ENCODE measurements at places on chromosomes 5 and 9.

DNA sequence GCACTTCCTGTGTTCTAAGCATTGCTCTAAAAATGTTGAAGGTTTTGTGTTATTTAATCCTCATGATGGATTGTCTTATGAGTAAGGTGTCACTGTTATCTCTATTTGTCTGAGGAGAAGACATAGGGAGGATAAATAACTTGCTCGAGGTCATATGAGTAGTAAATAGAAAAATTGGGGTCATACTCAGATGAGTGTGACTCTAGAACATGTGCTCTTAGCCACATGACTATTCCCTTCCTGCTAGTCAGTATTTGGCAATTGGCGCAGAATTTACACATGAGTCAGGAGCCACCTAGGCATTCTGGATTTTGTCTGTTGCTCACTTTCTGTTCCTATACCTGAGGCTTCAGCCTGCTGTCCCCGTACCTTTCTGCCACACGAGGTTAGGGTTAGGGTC lies 234.6 kb upstream of the CD180 start:
- no peak for DNase-seq

DNA sequence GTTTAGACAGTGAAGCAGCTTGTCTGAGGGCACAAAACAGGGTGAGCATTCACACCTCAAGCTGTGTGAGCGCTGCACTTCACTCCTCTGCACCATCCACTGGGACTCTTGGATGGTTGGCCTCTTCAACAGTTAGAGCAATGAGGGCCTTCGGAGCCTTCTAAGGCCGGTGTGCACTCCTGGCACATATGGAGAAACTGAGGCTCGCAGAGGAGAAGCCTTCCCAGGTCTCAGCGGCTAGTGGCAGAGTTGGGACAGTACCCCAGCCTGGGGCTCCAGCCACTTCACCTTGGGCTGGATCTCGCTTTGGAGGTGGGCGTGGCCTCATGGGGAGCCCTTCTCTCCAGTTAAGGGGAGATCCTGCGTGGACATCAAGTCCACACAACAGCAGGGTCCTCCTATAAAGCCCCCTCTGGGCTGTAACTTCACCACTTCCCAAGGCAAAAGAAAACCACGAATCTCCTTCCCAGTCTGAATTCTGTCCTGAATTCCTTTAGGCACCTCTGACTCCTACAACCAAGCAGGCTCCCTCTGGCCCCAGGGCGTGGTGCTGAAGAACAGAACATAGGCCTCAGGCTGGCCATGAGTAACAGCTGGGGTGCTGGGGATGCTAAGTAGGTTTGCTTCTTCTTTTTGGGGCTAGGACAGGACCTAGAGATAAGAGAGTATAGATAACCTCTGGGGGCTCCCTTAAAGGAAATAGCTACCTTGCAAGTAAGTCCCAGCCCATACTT lies 30.5 kb upstream of the CSF1R start:
- no peak for DNase-seq

GRCh38 chr9:31255211-31255610 lies 1129.2 kb upstream of the ACO1 start:
- no peak for DNase-seq

- DNase-seq, result no peak
These were observed 123.8 kb downstream of the GIN1 start for GRCh38 chr5:102996011-102996575.

DNA sequence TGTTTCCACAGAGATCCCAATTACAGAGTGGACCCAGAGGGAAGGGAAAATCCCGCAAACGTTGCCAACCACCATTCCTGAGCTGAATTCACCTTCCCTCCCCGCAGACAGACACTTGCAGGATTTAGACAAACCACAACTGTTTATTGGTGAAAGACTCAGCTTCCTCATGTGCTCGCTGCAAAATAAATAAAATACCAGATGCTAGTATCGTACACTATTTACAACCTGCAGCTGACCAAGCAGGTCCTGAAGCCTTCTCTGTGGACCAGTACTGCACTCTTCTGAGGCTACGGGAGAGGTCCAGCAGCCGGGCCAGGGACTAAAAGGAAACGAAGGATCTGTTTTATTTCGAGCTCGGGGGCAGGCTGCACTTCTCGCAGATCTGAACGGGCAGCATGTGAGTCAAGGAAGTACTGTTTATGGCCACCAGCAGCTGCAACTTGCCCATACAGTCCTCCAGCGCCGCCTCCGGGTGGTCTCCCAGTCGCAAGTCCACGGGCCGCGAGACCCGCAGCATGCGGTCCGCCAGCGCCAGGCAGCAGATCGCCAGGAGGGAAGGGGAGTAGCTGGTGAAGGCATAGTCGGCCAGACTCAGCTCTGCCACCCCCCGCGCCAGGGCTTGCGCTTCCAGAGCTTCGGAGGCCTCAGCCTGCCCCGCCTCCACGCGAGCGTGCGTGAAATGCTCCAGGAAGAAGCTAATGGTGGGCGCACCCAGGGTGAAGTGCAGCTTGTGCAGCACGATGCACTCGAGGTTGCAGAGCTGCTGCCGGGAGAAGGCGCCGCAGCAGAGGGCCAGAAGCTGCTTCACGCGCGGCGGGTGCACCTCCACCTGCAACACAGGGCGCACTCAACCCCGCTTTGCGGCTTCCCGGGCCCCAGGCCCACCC lies 2.1 kb downstream of the CCNO start:
- DNase-seq, result no peak

DNA sequence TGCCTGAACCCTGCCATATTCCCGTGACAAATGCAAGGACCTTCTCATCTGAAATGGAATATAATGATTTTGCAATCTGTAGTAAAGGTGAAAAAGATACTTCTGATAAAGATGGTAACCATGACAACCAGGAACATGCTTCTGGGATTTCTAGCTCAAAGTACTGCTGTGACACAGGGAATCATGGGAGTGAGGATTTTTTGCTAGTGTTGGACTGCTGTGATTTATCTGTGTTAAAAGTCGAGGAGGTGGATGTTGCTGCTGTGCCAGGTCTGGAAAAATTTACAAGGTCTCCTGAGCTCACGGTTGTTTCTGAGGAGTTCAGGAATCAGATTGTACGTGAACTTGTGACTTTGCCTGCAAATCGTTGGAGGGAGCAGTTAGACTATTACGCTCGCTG lies 33.5 kb downstream of the AOPEP start:
- DNase-seq, result no peak

GRCh38 chr9:107286057-107286456 lies 3.0 kb downstream of the RAD23B start:
- DNase-seq, result no peak

- no peak for DNase-seq
These were observed 52.4 kb upstream of the SYNPO start for GRCh38 chr5:150587856-150588595.

DNA sequence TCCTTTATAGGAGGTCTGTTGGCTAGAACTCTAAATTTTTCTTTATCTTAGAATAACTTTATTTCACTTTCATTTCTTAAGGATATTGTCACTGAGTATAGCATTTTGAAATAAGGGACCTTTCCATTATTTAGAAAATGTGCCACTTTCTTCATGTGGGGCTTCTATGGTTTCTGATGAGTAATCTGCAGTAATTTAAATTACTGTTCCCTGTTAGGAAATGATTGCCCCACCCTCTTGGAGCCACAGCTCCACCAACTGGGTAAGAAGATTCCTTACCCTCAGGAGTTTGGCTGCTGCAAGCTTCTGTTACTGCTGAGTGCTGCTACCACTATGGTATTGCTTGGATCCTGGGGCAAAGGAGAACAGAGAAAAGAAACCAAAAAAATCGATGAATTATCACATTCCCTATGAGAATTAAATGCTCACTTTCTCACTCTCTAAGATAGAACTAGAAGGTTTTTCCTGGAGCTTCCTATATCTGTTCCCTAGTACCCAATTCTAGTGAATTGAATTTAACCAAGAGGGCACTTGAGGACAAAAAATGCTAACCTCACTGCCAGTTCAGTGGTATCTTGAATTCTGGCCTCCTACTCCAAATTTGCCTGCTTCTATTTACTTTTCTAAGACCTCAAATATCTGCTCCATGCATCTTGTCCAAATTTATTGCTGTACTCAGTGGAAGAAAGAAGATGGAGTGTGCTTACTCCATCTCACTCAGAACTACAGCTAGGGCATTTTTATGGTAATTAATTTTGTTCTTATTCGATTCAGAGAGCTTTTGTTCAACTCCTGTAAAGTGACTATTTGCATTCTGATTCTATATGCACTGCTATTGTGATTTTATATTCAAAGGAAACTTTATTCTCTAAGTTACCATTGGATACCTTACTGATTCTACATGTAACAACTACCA lies 2111.3 kb downstream of the MAT2B start:
- peak; percentile 71 for DNase-seq
